ENCODE measurements at places on chromosomes 11 and 22.

DNA sequence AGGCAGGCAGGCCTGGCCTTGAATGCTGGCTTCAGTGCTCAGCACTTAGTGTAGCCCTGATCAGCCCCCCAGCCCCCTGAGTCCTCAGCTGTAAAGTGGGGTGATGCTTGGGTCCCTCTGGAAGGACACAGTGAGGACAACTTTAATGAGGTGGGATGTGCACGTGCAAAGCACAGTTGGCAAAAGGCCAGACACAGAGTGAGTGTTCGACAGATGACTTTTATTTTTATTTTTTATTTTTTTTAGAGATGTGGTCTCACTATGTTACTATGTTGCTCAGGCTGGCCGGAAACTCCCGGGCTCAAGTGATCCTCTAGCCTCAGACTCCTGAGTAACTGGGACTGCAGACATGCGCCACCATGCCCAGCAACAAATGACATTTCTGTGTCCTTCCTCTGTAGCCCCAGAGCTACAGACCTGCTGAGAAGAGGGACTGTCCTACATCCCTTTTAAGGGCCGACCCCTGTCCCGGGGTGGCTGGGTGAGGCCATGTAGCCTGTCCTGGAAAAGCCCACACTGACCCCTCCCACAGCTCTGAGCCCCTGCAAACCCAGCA lies 6.9 kb upstream of the C11orf96 start:
- DNase-seq = no peak

- peak; percentile 57 for DNase-seq
Observed at GRCh38 chr11:120061761-120062560, 76.0 kb downstream of the TRIM29 start.

DNA sequence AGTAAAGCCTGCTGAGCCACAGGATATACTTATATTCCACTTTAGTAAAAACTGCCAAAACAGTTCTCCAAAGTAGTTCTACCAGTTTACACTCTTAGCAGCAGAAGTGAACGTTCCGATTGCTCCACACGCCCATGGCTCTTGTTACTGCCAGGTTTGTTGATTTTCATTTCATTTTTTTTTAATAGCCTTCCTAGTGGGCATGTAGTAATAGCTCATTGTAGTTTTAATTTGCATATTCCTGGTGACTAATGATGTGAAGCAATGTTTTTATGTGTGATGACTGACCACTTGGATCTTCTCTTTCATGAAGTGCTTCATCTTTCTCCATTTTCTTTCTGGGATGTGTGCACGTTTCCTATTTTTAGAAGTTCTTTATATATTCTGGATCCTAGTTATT lies 4.8 kb upstream of the C11orf97 start:
- no peak for DNase-seq

- DNase-seq = no peak
Observed at GRCh38 chr22:42928969-42929837, 72.1 kb upstream of the ARFGAP3 start.

DNA sequence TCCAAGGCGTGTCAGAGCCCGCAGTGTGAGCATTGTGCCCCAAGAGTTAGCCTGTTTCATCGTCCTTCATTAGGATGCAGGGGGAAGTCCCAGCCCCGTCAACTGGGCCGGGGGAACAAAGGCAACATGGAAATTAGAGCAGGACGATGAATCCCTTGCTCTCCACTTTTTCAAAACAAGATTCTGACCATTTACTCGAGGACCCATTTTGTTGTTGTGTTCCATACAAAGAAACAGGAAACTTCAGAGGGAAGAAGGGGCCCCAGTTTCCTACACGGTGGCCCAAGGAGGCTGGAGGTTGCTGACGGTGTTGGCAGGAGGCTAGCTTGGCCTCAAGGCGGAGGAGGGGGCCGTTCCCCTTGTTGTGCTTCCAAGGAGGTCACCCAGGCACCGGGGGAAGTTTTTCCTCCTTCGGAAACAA lies 44.0 kb upstream of the SLC1A2 start:
- DNase-seq = no peak

DNA sequence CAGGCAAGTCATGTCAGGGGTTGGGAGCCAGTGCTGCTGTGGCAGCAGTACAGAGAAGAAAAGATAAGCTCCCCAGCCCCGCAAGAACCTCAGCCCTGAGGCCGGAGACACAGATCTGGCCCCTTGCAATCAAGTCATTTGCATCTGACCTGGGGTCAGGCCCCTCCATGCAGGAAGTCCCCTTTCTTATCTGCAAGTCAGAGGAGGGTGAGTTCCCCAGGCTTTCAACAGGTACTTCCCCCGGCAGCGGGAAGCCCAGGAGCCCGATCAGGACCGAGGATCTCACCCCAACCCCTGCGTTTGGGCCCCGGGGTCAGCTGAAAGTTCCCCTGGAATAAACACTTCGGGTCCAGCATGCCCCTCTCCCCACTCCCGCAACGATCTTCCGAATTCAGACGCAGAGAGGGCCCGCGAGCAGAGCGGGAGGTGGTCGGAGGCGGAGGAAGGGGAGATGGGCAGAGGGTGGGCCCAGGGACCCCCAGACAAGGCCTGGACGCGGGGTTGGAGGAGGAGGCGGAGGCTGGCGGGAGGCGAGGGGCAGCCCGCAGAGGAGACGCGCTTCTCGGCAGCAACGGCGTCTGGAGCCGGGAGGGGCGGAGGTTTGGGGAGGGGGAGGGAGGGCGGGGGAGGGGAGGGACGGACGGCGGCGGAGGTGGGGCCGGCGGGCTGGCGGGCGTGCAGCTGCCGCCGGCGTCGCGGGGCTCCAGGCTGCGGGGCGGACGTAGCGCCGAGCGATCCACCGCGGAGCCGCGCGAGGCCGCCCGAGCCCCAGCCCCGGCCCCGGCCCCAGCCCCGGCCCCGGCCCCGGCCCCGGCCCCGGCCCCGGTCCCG lies at the start of gene TSPAN18:
TSPAN18 (plus strand) TSS at position 680 of the 831 bp plus-strand sequence. CDS start 179,455 bp downstream, outside the sequence.
- DNase-seq = no peak

DNA sequence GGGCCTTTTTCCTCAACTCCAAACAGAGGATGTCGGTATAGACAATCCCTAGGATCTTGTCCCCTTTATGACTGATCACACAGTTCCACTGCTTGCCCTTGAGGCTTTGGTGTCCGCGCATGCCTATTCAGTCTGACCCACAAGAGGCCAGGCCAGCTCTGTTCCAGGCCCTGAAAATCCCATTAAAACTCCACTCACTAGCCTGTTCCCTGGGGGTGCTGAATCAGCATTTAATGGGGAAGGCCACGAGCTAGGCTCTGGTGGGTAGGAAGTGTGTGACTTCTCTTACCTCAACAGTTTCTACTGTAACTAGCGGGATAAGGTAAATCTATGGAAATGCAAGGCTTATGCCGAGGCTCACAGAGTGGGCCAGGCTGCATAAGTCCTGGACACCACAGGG lies 117.7 kb downstream of the PTPRJ start:
- DNase-seq = no peak

DNA sequence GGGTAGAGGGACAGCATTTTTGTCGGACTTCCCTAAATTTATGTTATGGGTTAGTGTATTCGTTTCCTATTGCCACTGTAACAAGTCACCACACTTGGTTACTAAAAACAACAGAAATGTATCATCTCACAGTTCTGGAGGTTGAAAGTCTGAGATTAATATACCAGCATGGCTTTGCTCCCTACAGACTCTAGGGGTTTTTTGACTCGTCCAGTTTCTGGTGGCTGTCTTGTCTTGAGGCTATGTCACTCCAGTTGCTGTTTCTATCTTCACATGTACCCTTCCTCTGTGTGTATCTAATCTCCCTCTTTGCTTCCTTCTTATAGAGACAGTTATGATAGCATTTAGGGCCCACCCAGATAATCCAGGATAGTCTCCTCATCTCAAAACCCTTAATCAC lies 9.1 kb upstream of the CCDC179 start:
- no peak for DNase-seq

GRCh38 chr22:42719133-42719532 lies 1.5 kb downstream of the A4GALT start:
- peak; percentile 62 for DNase-seq

- no peak for DNase-seq
Observed at GRCh38 chr11:2547806-2548205, 103.0 kb downstream of the KCNQ1 start.

DNA sequence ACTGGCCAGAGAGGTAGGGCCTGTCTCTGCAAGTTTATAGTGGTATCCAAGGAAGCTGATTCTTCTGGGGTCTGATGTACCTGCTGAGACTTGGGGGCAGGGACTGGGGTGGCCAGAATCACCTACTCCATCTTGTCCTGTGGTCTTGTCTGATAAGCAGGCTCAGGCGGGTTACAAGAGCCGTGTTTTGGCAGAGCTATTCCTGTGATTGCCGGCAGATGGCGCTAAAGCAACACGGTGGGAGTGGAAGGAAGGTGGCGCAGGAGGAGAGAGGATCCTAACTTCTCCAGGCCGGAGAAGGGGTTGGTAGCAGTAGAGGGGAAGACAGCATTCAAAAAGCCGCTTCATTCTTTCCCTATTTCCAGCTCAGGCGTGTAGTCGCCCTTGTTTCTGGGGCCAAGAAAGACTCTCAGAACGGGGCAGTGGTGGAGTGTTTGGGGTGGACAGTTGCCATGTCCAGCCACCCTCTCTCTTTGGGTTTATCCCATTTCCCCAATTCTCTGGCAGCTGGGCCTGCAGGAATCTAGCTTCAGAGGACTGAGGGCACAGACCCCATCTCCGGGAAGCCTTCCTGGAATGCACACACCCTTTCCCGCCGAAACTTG lies 15.1 kb downstream of the CHRM1 start:
- DNase-seq = peak; percentile 71

- no peak for DNase-seq
Observed at GRCh38 chr11:24738972-24739371, 242.1 kb downstream of the LUZP2 start.

- peak; percentile 58 for DNase-seq
Observed at GRCh38 chr11:94880216-94880615, 93.1 kb downstream of the CWC15 start.

- no peak for DNase-seq
Observed at GRCh38 chr22:48553119-48553518, 1274.6 kb downstream of the BRD1 start.

GRCh38 chr11:71170624-71171423 lies 81.6 kb downstream of the SHANK2 start:
- DNase-seq = no peak

DNA sequence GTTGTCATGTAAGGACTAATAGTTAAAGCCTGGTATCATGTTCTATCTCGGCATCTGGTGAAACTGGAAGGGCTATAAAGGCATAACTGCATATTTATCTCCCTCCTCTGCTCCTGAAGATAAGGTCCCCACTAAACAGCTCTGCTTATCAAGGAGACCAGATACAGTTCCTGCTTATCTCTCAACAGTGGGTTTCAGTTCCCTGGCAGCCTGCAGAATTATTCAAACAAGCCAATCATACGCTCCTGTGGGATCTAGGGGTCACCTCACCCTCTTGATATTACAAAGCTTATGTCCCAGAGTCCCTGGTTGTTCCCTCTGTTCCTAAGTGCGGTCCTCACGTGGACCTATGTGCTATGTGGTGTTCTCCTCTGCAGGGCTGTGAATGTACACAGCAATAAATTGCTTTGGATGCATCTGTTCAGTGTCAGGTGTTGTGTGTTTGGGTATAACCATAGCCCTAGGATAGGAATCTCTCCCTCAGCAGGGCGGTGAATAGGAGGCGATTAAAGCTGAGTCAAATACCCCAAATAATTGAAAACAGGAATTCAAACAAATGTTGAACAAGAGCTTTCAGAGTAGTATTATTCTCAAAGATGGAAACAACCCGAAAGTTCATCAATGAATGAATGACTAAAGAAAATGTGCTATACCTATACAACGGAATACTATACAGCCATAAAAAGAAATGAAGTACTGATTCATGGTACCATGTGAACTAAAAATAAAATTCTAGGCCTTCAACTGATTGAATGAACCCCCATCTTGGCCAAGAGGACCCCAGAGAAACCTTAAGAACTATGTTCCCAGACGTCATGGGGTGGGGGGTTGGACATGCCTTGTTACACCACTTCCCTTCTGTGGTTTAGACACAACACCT lies 3.1 kb upstream of the OOSP4A start:
- DNase-seq = no peak
